ENCODE measurements at places on chromosomes 4 and X.

DNA sequence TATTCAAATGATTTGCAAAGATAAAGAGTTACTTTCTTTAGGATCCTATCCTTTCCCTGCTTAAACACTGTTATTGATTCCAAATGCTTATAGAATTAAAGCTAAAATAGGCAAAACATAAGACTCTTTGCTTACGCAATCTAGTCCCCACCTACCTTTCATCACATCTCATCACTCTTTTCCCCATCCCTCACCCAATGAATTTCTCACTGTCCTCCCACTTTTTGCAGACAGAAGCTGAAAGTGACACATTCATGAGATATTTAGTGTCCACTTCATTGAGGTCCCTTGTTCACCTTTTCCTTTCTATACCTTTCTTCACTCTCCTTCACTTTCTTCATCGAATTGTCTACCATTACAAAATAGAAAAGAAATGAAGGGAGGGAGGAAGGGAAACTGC lies 424 bp downstream of the SATL1 start:
- DNase-seq = no peak

GRCh38 chrX:131779741-131780140 lies 235.9 kb downstream of the OR13H1 start:
- no peak for DNase-seq

DNA sequence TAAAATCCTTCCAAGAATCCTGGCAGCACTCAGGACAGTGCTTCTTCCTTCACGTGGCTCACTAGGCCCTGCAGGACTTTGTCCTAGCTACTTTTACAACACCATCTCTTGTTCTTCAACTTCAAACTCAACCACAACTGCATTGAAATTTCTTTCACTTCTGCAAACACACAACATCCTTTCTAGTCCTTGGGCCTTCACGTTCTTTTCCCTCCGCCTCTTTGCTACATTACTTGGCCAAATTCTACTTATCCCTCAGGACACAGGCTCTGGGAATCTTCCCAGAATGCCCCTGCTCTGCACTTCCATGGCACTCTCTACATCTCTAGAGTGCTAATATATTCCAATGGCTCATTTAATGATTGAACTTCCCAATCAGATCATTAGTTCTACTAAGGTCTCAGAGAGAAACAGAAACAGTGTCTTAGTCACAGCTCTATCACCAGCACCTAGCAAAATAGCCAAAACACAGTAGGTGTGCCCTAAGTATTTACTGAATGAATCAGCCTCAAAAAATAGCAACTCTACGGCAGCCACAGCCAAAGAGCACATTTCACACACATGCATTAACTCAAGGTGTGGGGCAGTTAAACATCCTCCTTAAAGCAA lies 73.3 kb downstream of the MANBA start:
- DNase-seq = no peak

GRCh38 chrX:15269120-15269519 lies 763 bp downstream of the ASB9 start:
- no peak for DNase-seq

DNA sequence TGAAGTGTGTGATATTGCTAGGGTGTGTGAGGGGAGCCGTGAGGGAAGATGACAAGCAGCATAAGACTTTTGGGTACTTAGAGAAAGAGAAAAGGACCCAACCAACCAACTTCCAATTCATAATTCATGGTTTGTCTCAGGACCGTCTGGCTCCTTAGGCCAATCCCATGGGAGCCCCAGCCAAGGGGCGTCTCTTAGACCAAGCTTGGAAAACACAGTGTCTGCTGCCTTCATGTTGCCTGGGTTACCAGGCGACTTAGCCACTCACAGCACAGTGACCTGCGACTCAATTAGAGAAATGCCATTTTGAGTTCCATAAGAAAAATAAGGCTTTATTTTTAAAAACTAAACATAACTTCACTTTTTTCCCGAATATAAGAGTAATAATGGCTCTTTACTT lies 32.7 kb downstream of the BST1 start:
- DNase-seq = no peak

DNA sequence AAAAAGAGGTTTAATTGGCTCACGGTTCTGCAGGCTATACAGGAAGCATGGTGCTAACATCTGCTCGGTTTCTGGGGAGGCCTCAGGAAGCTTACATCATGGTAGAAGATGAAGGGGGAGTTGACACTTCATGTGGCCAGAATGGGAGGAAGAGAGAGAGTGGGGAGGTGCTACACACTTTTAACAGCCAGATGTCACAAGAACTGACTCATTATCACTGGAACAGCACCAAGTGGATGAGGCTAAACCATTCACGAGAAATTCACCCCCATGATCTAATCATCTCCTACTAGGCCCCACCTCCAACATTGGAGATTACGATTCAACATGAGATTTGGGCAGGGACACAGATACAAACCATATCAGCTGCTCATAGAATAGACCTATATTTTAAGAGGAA lies 255.8 kb downstream of the OPHN1 start:
- no peak for DNase-seq

DNA sequence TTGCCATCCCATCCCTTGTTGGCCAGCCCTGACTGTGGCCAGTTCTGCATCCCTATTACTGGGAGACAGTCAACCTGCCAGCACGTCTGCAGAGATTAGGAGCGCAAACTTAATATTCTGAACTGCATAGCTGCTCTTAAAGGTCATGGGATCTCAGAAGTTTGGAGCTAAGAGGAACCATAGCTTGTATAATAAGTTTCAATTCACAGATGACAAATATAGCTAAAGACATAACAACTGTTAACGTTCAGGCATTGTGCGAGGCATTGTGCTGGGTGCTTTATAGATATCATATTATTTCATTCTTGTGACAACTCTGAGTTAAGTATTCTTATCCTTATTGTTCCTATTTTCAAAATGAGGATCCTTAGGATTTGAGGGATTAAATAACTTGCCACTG lies 3.7 kb downstream of the SCARB2 start:
- DNase-seq = no peak

- DNase-seq = no peak
Observed at GRCh38 chr4:182644683-182645050, 272.5 kb downstream of the DCTD start.

- DNase-seq = no peak
Observed at GRCh38 chr4:31045724-31046318, 325.7 kb downstream of the PCDH7 start.

- no peak for DNase-seq
Observed at GRCh38 chrX:13090027-13090338, 45.6 kb upstream of the FAM9C start.

- DNase-seq = no peak
Observed at GRCh38 chrX:19646282-19646681, 131.0 kb upstream of the MAP3K15 start.

GRCh38 chr4:26131711-26132110 lies 189.1 kb upstream of the RBPJ start:
- peak; percentile 25 for DNase-seq

- DNase-seq = peak; percentile 45
Observed at GRCh38 chrX:71181558-71181909, 36.9 kb downstream of the NLGN3 start.
